GM12892 (cell line): ENCODE measurements at places on chromosomes 6 and 20.

DNA sequence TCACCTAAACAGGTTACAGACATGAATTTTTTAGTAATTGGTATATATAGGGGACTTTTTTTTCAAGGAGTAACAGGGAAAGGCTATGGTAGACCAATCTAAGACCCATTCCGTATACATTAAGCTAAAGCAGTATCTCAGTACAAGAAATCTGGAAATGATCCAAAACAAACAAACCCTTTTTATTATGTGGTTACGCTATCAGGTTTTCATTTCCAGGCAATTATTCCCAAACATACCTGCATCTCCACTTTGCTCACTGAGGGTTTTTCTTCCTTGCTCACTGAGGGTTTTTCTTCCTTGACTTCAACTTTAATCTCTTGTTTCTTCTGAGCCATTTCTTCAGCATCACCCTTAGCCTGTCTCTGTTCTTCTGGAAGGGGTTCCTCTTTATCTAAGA is 107.3 kb downstream of the EPB41L2 start:
- DNase-seq = no peak

- DNase-seq = peak; percentile 48
Measured at GRCh38 chr6:155171109-155171746, 92.6 kb upstream of the CLDN20 start.

DNA sequence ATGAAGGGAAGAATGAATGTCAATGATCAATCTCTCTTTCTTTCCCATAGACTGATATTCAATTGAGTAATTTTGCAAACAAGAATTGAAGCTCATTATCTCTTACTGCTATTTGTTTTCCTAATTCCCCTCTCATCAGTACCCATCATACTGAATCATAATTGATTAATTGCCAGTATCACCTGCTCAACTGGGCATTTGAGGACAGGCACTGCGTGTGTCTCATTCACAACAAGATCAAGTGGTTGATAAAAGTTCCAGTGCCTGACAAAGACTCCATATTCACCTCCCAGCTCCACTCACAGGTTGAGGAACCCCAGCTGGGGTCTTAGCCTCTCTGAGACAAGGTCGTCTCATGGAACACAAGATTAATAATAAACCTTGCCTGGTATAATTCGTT is 67.7 kb downstream of the BCAS1 start:
- DNase-seq = no peak

DNA sequence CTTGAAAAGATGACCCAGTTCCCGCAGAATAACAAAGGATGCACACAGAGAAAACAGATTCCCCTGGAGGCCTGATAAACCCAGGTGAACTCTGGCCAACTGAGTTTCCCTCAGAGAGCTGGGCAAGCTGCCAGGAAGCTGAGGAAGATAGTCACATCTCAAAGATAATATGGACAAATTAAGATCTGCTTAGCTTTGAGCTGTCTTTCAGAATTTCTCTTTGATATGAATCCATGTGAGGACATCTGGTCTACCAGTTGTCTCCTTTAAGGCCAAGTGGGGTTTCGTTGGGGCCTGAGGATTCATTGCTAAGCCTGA is 59.5 kb downstream of the ID4 start:
- no peak for DNase-seq

DNA sequence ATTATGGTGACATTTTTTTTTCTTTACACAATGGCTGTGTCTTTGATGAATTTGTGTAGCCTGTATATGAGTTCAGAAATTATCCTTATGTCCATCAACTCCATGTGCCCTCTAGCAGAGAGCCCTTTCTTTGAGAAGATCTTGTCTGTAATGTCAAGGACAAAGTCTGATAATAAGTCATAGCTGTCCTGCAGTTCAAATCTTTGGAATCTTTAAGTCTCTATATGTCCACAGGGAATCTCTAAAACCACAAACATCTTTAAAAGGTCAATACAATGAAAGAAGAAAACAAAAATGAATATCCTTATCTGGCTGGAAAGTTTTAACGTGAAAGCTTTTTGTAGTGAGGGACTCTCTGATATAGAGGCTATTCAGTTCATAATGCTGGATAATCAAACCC is 16.9 kb upstream of the TMEM14A start:
- DNase-seq = no peak

DNA sequence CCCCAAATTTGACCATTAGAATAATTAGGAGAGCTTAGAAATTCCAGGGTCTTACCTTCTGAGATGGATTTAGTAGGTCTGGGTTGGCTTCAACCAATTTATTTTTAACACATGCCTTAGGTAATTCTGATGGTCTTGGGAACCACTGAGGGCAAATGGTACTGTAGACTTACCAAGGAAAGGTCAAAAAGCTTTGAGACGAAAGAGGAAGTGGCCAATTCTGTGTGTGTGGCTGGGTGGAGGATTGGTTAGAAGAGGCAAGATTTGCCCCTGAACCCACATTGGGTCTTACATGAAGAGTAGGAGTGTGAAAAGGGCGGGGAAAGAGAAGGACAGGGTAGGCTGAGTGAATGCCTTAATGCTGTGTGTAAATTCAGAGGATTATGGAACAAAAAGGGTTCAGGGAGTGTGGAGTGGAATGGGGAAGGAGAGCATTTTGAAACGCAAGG is 2.7 kb downstream of the ITCH start:
- DNase-seq = peak; percentile 45

DNA sequence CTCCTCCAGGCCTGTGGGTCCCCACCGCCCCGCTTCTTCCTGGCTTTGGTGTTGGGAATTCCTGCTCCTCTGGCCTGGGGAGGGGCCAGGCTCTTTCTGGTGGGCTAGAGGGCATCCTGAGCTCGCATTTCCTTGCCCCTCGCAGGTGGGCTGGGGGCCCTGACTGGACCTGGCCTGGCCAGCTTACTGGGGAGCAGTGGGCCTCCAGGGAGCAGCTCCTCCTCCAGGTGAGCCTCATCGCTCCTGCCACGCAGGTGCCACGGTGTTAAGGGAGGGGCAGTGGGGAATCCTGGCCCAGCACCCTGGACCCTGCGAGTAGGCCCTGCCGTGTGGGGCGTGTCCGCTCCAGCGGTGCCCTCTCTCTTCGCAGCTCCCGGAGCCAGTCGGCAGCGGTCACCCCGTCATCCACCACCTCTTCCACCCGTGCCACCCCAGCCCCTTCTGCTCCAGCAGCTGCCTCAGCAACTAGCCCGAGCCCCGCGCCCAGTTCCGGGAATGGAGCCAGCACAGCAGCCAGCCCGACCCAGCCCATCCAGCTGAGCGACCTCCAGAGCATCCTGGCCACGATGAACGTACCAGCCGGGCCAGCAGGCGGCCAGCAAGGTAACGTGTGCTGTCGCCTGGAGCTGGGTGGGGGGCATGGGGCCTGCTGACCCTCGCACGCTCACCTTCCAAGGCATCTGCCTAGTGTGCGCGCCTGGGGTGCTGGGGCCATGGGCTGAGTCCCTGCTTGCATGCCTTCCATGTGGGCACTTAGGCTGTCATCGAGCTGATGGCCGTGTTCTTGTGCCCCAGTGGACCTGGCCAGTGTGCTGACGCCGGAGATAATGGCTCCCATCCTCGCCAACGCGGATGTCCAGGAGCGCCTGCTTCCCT is 4.7 kb downstream of the ADRM1 start:
- DNase-seq = no peak

GRCh38 chr6:88342336-88342735 is 176.2 kb upstream of the CNR1 start:
- no peak for DNase-seq

DNA sequence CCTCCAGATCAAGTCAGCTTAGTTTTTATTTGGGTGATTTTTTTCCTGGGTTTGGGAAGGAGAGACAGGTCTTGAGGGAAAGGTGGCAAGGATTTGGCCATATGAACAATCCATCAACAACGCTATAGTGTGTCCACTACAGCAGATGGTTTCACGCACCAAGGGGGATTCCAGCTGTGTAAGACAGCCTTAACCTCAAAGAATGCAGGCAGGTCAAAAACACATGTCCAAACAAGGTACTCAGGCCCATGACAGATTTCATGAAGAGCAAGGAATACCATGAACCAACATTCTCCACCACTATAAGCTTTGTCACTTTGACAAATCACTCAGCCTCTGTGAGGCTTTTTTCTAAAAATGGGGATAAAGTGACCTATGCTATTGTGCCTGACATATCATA is 2.0 kb downstream of the AIF1 start:
- DNase-seq = no peak

DNA sequence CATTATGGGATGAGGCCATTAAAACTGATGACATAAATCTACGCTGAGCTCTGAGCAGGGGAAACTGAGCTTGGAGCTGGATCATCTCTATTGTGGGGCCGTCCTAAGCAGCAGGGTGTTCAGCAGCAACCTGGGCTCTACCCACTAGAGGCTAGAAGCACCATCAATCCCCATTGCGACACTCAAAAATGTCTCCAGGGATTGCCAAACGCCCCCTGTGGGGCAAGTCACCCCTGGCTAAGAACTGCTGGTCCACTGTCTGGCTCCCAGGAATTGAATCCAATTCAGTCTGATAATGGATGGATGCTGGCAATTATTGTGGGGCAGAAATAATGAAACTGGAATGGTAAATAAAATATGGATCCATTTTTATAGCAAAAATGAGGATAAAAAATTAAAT is 38.2 kb downstream of the PMEPA1 start:
- no peak for DNase-seq

GRCh38 chr20:5168651-5169396 is 42.0 kb downstream of the CDS2 start:
- DNase-seq = no peak

DNA sequence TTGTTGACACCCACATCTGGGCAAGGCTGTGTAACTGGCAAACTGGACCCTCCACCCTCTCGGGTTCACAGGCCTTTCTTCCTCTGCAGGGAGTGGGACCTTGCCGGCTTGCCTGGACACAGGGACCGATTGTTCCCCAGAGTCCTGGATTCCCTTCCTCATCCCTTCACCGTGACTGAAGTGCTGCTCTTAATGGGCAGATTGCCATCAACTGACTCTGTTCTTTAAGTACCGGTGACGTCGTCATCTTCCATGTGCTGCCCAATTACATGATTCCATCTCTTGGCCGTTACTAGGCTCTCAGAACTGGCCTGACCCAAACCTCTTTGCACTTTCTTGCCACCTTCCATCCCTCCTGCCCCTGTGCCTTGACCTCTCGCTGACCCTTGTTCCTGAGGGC is 85.4 kb downstream of the EYA4 start:
- DNase-seq = no peak
